ENCODE measurements at places on chromosomes 7 and 10.

DNA sequence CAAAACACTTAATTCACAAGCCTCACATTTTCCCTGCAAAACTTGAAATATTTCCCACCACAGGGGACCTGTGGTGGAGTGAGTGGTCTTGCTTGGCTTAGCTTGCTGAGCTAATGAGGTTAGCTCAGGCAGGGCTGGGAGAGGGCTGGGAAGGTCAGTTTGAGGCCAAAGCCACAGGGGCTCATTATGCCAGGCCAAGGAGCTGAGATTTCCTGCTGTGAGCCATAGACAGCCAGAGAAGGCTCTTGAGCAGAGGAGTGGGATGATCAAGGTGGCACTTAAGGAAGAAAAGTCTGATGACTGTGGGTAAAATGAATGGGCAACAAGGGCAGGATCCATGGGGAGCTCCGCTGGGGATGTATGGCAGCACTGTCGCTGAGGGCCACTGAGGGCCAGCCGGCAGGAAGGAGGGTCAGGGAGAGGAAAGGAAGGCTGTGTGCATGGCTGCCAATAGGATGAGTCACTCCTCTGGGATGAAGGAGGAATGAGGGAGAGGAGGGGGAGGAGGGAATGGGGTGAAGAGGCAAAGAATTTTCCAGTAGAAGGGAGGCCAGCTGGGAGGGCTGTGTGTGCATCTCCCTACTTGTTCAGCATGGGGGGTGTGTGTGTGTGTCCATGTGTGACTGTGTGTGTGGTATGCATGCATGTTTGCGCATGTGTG, 18.7 kb upstream of the ZNF488 start:
- no peak for DNase-seq

DNA sequence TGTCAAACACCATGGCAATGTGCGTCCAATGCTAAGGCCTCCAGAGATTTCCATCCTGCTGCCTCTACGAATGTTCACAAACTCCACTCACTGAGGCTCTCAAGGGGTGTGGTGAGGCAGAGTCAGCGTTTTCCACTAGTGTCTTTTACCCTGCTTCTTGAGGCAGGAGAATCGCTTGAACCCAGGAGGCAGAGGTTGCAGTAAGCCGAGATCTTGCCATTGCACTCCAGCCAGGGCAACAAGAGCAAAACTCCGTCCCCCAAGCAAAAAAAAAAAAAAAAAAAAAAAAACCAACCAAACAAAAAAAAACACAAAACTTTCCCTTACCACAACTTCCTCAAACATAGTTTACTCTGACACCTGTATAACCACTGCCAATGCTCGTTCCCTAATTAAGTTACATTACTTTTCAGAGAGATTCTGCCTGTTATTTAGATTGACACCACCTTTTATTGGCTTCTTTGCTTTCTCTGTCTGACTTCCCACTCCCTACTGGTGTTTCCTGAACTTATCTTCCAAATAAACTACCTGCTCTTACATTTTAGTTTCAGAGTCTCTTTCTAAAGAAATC, 102.1 kb upstream of the ZNF746 start:
- DNase-seq, result peak; percentile 56

GRCh38 chr7:112398534-112398933, 51.7 kb upstream of the IFRD1 start:
- no peak for DNase-seq

DNA sequence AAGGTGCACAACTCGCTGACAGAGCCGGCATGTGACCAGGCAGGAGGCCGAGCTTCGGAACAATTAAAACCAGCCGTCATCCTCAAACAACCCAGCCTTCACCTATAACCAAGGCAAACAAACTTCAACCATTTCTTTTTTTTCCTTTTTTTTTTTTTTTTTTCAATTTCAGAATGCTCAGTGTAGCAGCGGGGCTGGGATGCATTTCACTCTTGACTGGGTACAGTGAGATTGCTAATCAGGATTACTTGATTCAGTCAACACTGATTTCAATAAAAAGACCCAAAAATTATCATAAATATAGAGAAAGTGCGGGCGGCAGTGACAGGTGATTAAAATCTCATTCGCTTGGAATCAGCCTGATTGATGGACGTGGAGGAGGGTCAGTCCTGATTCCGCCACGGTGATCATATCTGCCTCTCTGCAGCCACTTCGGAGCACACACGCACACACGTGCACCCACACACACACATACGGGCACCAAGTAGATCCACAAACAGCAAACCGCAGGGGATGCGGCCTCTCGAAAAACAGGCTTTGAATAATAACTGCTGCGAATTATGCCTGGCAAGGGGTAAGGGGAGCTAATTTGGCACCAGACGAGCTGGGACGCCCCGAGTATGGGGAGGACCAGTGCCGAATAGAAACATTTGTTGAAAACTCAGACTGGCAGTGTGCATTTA, 31.2 kb downstream of the EBF3 start:
- no peak for DNase-seq

GRCh38 chr10:131746785-131747184, 154.0 kb upstream of the PPP2R2D start:
- DNase-seq, result no peak

DNA sequence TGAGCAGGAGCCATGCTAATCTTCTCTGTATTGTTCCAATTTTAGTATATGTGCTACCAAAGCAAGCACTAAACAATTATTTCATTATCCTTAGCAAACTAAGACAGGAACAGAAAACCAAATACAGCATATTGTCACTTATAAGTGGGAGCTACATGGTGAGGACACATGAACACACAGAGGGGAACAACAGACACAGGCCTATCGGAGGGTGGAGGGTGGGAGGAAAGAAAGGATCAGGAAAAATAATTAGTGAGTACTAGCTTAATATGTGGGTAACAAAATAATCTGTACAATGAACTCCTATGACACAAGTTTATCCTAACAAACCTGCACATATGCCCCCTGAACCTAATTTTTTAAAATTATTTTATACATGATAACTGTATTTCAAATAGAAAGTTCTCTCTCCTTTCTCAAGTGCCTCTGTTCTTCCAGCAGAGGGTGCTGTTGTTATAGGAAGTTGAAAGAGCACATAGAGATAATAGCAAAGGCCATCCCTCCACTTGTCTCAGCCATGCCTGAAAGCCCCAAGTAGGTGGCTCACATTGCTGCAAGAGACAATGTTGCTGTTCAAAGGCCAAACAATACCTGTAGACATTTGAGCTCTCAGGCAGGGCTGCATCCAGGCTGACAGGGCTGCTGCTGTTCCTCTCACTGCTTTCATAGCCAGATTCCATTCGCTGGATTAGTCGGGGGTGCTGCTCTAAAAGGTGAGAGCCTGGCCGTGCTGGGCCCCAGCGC, 33.4 kb upstream of the PPP3CB start:
- peak; percentile 82 for DNase-seq

GRCh38 chr10:6667150-6667549, 87.1 kb upstream of the PRKCQ start:
- no peak for DNase-seq

DNA sequence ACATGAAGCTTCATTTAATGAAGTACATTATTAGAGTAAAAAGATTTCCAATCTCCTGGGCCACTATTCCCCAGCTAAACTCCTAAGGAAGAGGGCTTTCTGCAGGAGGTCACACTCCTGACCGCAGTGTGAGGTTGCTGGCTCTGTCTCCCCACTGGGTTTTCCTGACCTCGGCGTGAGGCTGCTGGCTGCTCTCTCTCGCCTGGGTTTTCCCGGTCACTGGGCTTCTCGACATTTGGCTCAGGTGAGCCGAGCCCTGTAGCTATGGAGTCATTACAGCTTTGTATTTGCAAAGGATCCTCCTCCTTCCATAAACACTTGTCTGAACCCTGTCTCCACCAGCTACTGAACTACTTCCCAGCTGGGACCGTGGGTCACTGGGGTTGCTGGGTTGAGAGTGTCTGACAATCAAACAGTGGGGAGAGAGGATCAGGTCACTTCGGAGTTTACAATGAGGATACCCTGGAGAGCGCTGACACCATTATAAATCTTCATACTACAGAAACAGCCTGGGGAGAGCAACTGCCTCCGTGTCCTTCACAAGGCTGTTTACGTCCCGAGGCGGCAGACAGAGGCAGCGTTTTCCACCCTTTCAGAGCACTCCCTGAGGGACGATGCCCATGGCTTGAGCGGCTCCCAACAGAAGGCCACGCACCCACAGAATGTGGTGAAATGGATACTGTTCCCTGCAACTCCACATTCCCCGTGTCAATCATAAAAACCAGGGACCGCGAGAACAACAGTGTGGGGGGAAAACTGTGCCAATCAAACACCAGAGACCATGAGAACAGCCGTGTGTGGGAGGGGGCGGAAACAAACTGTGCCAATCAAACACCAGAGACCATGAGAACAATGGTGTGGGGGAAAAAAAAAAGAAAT, 226.2 kb downstream of the ZMYND11 start:
- no peak for DNase-seq

- no peak for DNase-seq
Measured at GRCh38 chr7:106398786-106399185, 114.0 kb upstream of the NAMPT start.

DNA sequence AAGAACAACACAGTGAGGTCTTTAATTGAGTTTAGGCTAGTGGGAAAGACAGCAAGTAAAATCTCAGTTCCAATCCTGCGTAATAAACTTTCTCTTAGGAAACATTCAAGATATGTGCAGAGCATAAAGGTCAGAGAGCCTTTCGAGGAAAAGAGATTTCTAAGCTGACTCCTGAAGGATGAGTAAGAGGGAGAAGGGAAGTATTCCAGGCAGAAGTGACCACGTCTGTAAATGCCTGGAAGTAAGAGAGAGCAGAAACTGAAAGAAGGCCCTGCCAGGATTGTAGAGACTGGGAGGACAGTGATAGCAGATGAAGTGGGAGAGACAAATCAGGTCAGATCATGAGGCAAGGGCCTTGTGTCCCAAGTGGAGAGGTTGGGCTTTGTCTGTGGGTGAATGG, 41.8 kb downstream of the PNLIPRP3 start:
- no peak for DNase-seq

GRCh38 chr10:60920479-60920878, 23.5 kb downstream of the RHOBTB1 start:
- no peak for DNase-seq

DNA sequence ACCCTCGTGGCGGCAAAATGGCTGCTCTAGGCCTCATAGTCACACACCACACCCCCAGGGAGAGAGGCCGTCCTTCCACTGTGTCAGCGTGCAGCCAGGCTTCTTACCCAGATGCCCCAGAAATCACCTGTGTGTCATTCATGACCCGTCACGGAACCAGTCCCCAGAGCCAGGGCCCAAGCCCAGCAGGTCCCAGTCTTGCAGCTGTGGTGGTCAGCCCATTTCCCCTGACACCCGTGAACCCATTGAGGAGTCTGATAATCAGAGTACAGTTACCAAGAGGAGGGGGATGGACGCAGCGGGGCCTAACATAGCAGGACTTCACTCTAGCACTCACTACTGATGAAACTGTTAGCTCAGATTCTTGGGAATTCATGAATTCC, 112.1 kb downstream of the ACTR3B start:
- DNase-seq, result no peak

GRCh38 chr7:138248609-138249008, 172.3 kb downstream of the AKR1D1 start:
- DNase-seq, result no peak

DNA sequence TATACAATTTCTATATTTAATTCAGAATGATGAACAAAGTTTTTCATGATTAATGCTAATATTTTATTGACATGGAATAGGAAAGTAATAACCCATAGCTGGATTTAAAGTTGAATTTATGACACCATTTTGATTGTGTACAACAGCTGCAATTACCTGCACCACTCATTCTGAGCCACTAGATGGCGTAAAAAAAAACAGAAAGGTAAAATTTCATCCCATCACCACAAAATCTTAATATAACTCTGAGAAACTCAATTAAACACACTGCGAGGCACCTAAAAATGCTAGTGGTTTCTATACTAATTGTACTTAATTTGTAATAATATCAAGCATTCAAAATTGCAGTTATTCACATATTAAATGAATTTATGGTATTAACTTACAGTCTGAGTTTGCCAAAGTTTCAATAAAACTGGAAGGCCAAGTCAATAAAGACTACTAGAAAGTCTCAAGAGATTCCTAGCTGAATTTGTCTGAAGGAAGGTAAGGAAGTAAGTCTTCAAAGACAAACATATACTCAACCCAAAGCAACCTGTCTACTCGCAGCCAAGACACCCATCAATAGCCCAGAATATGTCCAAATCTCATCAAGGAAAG, 182.5 kb downstream of the SKAP2 start:
- peak; percentile 10 for DNase-seq
